ENCODE measurements at places on chromosomes 12 and 14. TPM values are rescaled to one million over a fixed set of nuclear protein-coding genes. Genes with fewer than 3 reads are reported as not detected.

DNA sequence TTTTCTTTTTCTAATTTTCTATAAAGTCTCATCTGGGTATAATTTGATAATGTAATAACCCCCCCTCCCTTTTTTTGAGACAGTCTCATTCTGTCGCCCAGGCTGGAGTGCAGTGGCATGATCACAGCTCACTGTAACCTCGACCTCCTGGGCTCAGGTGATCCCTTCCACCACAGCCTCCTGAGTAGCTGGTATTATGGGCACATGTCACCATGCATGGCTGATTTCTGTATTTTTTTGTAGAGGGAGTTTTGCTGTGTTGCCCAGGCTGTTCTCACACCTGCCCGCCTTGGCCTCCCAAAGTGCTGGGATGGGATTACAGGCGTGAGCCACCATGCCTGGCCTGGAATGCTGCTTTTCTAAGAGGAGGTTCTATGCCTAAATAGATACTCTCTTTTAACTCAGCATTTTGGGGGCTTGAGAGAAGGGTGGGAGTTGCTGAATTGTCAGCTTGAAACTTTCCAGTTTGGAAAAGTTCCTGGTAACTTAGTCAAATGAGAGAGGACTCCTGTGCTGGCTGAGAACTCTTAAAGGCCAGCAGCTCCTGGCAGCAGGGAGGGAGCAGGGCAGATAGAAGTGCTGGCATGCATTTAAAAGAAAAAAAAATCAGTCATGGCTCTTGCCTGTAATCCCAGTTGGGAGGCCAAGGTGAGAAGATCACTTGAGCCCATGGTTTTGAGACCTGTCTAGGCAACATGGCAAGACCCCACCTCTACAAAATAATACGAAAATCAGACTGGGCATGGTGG is 13.0 kb downstream of the NUDT4 start:
- no peak for DNase-seq

- DNase-seq = no peak
Observed at GRCh38 chr12:84550518-84550917, 362.1 kb downstream of the SLC6A15 start.

DNA sequence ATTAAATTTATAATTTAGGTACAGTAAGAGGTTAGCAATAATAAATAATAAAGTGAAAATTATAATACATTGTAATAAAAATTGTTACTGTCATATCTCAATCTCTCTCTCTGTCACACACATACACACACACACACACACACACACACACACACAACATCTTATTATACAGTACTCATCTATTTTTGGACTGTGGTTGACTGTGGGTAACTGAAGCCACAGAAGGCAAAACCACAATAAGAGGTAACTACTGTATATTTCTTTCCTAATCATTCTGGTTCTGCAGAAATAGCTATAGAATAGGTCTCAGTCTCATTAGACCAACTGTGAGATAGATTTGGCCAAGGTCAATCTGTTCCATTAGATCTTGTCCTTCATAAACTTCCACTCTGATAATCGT is 33.1 kb upstream of the PTPRO start:
- DNase-seq = peak; percentile 63

DNA sequence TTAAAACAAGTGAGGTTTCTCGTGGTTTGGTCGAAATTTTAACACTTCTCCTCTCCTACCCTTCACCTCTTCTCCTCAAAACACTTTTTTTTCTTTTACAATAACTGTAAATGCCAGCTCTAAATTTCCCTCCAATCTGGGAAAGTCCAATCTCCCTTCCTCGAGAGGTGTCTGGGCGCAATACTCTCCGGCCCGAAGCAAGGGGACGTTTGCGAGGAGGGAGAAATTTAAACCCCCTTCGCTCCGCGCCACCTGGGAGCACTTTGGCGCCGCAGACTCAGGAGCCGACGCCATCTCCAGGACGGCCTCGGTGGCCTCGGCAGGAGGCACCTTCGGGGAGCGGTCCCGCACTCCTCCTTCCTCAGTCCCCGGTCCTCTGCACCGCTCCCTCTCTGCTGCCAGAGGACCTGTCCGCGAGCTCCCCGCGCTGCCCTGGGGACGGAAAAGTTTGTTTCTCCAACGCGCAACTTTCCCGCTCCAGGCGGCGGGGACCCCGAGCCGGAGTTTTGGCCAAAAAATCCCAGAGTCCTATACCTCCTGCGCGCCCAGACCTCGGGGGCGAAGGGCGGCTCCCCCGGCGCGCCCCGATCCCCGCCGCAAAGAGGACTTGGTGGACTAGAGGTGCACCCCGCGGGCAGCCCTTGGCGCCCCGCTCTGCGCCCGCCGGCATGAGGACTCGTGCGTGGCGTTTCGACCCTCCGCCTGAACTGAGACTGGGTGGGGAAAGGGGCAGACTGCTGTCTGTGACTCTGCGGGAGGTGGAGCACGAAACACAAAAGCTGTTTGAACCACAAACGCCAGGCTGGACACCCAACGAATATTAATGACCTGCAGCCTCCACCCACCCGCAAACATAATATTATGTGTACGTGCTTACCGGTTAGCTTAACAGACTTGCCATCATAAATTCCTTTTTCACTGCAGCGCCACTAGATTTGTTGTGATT is 95.2 kb upstream of the HMGA2 start:
- peak; percentile 76 for DNase-seq

ING4 gene
- 33.3 TPM for total RNA-seq

GRCh38 chr14:38255408-38255672 is 553 bp downstream of the CLEC14A start:
- no peak for DNase-seq

NINJ2 gene
- total RNA-seq = 4.1 TPM

Measured in RPMI7951 (cell line).